ENCODE measurements at places on chromosomes 1 and 21.

GRCh38 chr1:31423418-31423947 is 10.5 kb downstream of the SERINC2 start:
- no peak for DNase-seq

DNA sequence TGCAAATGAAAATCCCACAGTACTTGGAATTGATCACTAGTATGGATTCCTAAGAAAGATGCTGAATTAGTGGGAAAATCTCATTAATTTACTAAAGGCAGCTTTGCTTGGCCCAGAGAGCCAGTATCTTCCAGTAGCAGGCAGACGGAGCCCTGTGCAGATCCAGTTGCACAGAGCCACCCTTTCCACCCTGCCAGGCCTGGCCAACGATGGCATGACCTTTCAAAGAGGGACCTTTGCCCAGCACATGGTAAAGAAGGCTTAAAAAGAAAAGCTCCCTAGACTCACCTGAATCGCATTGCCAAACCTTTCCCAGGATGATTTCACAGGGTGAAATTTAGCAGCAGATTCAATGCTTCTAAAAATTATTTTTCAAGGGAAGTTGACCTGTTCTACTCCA is 170.5 kb upstream of the CAMK1G start:
- no peak for DNase-seq

GRCh38 chr1:64822621-64823020 is 77.7 kb downstream of the RAVER2 start:
- DNase-seq = no peak

- peak; percentile 70 for DNase-seq
Measured at GRCh38 chr1:9441451-9442133, 97.7 kb upstream of the SLC25A33 start.

DNA sequence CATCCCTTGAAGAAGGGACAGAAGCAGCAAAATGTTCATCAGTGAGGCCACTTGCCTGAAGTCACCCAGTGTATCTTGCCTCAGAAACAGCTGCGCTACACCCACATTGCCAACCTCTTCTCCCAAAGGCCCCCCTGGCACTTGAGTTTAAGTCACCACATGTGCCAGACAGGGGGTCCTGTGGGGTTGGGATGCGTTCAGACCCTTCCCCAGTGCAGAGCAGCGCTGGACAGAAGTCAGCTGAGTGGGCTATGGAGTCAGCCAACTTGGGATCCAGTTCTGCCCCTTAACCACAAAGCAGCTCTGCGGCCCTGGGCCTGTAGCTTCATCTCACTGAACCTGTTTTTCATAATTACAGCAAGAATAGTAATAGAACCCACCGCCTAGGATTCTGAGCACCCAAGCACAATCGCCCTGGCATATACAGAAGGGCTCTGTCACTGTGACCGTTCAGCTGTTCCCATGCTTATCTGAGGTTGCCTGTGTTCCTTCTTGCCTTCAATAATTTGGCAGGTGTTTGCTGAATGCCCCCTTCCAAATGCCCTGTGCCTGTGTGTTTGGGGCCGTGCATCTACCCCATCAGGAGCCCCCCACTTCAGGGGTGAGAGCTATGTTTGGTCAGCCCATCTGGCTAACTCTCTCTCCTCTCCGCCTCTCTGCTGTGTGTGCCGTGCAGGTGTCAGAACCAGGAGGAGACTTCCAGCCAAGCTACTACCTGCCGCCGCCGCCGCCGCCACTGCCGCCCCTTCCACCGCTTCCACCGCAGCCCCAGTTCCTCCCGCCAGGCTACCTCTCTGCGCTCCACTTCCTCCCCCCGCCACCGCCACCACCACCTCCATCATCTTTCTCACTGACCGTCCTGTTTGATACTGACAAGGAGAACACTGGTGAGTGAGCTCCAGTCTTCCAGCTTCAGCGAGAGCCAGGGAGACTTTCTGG is 5.0 kb downstream of the DMRTB1 start:
- DNase-seq = no peak

- DNase-seq = peak; percentile 70
Measured at GRCh38 chr21:31873696-31874599, 1.1 kb downstream of the HUNK start.

All from muscle of arm (tissue), 14 donors.